NCI-H146 (cell line): ENCODE measurements at places on chromosomes 12 and 14.

DNA sequence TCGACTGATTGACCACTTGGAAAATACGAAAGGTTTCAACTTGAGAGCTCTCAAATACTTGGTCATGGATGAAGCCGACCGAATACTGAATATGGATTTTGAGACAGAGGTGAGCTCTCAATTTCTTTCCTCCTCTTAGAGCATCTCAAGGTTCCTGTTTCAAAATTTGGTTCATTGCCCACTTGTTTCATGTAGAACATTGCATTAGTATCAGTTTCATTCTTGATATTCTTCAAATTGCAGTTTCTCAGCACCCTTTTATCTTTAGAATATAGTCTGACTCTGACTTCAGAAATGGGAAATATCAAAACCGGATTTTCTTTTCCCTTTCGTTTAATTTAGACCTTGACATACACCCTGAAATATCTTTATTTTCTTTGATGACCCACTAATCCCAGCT, 8.8 kb downstream of the DDX47 start:
- DNase-seq, result no peak

DNA sequence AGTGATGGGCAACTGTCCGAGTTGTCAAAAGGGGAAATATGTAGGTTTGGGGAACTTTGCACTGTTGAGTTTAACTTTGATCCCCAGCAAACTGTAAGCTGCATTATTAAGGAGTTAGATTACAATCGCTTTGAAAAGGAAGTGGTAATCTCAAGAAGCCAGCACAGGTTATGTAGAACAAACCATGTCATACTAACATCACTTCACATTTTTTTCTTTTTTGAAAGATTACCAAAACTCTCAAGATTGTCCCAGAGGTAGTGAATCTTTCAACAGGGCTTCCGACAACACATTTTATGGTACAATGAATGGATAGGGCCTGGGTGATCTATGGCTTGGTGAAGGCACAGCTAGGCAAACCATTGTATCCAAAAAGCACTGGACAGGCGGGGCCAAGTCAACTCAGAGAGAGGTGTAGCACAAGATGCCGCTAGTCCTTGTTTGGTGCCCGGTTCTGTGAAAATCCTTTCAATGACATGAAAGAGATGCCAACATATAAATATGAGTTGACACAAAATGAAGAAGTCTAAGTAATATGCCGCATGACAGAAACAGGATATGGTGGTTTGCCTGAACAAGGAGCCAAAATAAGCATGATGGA, 24.3 kb upstream of the PARP11 start:
- DNase-seq, result no peak

DNA sequence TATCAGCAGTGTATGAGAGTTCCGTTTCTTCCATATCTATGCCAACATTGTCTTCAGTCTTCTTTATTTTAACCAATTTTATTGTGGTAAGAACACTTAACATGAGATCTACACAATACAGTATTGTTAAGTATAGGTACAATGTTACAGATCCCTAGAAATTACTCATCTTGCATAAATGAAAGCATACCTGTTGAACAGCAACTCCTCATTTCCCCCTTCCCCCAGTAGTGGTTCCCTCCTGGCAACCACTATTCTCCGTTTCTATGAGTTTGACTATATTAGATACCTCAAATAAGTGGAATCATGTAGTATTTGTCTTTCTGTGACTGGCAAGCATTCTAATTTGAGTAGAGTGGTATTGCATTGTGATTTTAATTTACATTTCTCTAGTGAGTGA, 150.5 kb downstream of the CRADD start:
- DNase-seq, result no peak

DNA sequence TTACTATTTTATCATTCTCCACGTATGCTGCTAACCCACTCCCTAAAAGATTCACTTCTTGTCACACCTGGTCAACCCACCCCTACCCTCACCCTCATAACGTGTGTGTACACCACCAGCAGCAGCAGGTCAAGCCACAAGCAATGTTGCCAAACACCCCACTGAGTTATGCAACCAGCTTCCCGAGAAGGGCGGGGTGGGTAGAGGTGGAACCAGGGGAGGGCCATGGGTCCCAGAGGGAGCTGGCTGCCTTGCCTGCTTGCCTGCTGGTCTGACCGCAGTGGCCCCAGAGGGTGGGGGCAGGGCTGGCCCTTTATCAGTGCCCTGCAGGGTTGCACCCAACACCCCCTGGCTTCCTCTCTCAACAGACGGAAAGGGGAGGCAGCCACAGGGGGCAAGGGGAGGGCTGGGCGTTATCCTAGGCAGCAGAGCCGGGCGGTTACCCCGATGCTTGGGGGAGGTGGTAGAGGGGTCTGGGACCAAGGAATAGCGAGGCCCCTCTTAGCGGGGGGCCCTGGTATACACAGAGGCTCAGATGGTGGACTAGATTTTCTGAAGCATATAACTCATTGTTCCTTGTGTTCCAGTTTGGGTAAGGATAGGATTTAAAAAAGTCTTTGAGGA, 3.5 kb upstream of the NFE2 start:
- peak; percentile 76 for DNase-seq

DNA sequence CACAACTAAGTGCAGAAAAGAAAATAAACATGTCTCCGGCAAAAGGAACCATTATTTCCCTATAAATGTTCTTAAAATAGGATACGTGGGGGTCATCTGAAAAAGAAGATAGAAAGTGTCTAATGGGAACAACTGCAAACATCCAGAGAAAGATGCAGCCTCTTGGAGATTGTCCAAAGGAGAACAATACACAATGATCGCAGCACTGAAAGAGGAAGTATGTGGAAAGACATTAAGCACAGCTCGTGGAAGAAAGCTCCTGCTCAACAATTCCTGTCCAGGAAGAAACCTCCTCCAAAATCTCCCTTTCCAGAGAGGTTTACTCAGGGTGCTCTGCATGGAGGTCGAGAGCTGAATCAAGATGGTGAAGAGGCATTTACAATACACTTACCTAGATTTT, 2.5 kb upstream of the LALBA start:
- no peak for DNase-seq

DNA sequence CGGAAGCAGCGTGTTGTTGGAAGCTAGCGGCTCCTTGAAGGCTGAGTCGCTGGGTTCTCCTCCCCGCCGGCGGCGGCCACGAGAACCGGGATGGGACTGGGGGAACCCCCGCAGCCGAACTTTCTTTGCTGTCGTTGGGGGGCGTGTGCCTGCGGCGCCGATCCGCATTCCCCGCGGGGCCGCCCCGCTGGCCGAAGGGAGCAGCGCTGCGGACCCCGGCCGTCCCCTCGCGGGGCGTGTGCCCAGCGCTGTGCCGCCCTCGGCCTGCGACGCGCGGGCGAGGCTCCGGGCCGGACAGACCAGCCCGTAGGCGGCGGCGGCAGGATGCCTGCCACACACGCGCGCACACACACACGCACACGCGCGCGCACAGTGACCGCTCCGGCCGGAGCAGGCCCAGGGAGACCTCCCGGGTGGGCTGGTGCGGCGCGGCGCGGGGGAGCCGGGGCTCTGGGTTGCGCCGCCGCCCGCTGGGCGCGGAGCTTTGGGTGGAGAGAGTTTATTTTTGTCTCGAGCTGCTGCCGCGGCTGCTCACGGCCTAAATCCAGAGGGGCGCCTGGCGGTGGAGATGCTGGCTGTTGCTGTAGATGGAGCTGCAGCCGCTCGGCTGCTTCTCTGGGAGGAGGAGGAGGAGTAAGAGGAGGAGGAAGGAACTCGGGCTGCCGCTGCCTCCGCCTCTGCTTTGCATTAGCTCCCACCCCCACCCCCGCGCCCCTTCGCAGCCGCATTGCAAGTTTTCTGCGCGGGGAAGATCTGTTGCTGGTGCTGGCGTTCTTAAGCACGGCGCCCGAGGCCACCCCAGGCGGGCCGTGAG, at the start of gene SAMD4A:
Gene SAMD4A, plus strand, starts transcription at position 719 of the 814 bp plus-strand sequence. CDS start 789 bp downstream, outside the sequence.
- peak; percentile 49 for DNase-seq

DNA sequence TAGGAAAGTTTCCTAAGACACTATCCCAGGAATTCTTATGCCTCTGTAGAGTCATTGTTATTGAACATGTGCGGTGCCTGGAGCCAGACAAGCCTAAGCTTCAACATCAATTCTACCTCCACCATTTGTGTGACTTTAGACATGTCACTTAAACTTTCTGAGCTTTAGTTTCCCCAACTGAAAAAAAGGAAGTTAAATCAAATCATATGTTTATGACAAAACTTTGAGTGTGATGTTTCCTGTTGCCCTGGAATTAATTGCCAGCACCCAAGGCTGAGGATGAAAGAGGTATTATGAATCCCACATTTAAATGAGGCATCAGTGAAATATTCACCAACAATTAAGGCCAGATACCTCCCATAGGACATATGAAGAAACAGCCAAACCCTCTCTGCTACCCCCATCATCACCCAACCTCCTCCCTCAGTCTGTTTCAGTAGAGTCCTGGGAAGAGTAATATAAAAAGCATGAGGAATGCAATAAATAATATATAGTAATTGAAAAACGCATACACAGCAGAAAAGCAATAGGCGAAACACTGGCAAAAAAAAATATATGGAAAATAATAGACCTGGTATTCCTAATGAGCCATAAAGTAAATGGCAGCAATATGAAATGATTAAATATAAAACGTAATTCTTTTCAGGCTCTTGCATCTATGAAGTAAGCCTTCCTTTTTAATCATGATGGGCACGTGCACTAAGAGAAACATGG, 182.0 kb upstream of the DCN start:
- DNase-seq, result no peak

DNA sequence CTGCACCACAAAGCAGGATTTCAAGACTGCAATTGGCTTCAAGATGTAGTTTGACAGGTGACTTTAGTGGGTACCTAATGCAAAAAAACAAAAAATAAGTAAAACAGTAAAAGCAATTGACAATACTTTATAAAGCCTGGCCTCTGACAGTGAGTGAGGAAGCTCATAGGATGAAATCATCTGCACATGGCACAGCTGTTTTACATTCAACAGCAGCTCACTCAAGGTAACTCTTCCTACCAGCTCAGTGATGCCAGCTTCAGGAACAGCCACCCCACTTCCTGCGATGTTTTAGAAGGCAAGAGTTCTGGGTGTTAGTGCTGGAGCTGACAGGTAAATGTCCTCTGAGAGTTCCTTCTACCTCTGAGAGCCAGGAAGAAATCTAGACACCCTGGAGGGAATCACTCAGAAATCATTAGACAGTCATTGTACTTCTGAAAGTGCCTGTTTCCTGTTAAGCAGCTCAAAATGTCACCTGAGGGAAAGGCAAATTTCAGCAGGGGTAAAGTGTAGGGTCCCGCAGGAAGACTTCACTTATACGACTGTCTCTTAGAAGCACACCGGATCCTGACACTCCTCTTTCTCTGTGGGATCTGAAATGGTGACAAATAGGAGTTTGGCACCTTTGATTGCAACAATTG, 99.9 kb downstream of the FOXN3 start:
- no peak for DNase-seq

DNA sequence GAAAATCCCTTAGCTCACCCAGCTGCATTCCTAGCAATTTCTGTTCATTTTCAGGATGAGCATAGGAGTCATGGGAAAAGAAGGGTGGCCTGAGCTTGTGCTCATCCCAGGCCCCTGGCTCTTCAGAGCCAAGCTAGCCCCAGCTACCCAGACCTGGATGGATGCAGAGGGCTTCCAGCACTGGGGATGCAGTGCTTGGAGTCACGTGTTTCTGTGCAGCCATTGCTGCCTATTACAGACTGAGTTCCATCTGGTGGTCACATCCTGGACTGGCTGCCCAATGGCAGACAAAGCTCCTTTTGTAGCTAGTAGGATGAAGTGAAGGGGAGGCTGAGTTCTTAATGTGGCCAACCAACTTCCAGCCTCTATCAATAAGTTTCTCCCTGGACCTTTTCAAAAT, 54.2 kb upstream of the JDP2 start:
- DNase-seq, result no peak

DNA sequence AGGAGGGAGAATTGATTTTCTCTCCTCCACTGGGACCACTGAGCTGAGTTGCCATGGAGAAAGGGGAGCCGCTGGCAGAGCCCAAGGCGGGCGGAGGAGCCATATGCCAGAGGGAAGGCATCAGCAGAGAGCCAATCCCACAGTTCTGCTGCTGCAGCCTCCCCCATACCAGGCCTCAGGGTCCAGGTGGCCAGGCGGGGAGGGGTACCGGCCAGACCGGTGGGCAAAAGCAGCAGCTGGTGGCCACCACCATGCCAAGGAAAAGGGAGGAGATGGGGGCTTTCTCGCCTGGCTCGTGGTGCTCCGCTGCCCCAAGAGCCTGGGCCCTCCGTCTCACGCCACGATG, 72.8 kb downstream of the PITPNM2 start:
- no peak for DNase-seq

DNA sequence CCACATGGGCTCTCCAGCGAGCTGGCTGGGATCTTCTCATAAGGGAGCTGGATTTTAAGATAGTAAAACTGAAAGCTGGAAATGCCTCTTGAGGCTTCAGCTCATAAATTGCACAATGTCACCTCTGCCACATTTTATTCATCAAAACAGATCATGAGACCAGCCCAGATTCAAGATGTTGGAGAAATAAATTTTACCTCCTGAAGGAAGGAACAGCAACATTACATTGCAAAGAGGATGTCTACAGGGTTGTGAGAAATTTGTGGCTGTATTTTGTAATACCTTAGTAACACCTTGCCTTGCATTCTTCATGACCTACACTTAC, 43.1 kb upstream of the KRR1 start:
- DNase-seq, result no peak

- no peak for DNase-seq
These were observed 21.8 kb downstream of the VPS37B start for GRCh38 chr12:122874081-122874480.

DNA sequence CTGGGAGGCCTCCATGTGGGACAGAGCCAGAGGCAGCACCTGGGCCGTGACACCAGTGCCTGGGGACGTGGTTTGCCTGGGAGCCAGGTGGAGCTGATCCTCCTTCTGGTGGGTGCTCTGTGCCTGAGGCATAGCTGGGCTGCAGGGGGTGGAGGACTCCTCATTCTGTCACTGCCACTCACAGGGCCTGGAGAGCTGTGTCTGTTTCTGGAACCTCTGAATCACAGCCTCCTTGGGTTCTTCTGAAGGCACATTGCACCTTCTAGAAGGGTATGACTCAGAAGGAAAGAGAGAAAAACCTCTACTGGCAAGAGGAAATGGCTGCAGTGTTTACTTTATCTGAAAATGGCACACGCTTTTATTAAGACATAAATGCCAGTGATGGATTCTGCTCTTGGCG, 659.8 kb downstream of the VRK1 start:
- no peak for DNase-seq

DNA sequence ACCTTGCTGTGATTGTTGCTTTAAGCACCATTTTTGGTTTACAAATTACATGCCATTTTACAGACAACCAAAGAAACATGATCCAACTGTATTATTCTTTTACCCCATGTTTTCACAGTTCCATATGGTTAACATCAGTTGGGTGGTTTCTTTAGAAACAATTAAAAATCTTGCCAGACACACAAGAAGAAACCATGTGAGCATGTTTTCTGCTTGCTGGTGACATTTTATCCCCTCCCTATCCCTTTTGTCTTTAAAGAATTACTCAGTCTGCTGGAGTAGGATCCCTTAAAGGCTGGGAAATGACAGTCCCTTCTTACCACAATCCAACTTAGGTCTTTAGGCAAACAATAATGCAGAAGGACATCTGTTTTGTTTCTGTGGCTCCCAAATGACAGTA, 121.8 kb upstream of the PLXNC1 start:
- DNase-seq, result no peak

GRCh38 chr12:67797185-67797741, 148.7 kb downstream of the DYRK2 start:
- no peak for DNase-seq

GRCh38 chr14:90168425-90169105, 87.8 kb upstream of the PSMC1 start:
- no peak for DNase-seq

GRCh38 chr14:55926007-55926406, 192.2 kb upstream of the PELI2 start:
- DNase-seq, result peak; percentile 93
